ENCODE measurements at places on chromosomes 6 and 20.

- DNase-seq, result no peak
These were observed 578.3 kb downstream of the PTPRT start for GRCh38 chr20:42611423-42611822.

- no peak for DNase-seq
These were observed 58.3 kb downstream of the LAMP5 start for GRCh38 chr20:9572670-9573069.

GRCh38 chr6:44255871-44256774 is 1.2 kb downstream of the SLC35B2 start:
- DNase-seq, result no peak

- no peak for DNase-seq
These were observed 12.4 kb downstream of the ADGRF5 start for GRCh38 chr6:46909371-46909770.

DNA sequence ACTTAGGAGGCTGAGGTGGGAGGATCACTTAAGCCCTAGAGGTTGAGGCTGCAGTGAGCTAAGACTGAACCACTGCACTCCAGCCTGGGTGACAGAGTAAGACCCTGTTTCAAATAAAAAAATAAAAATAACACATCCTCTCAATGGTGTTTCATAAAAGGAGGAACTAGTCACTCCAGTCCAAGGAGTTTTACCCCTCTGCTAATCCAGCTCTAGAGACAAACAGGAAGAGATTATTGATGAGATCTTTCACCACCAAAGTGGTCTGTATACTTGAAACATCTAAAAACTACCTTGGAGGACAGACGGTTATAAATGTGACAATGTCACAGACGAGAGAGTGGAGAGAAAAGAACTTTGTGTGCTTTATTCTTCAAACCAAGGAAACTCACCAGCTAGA is 58.2 kb downstream of the PIGU start:
- DNase-seq, result no peak

DNA sequence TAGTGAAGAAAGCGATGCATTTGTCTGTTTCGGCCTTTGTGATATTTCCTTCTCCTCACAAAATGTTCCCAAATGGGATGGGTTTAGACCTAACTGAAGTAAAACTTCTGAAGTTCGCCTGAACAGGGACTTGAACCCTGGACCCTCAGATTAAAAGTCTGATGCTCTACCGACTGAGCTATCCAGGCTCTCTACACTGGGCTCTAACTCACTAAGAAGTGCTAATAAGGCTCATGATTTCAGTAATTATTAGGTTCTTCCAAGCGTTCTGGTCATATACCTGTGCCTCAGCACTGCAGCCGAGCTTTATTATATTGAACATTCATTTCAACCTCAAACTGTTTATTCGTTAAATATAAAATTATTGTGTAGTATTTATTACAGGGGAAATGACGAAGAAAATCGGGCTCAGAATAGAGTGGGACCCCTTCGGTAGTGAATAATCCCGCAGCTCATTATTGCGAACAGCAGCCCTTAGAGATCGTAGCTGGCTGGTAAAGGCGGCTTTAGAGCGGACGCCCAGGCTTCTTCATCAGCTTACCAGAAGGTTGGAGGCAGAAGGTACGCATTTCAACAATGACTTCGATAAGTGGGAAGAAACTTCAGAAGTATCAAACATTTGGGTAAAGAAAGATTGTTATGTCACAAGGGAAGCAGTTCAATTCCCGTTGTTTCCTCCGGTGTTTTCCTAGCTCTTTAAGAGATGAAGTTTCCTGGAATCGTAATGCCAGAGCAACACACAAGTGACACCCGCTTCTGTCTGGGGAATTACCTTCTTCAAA is 119.0 kb upstream of the ZNF184 start:
- DNase-seq, result peak; percentile 38

DNA sequence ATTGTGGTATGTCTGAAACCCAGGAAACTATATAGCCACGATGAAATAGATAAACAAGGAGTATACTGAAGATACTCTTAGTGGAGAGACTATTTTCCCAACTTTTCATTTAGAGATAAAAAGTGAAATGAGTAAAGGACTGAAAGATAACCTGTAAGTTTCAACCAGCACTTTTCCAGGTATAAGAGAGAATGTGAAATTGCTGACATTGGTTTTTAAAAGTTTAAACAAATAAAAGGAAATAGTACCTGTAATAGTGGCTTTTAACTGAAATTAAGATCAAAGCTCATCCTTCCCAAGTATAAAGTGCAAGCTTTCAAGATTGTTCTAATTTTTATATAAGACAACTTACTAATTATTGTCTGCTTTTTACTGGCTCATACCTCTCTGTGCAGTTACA is 130.2 kb upstream of the CCN2 start:
- no peak for DNase-seq

GRCh38 chr6:165662749-165663376 is at the start of gene PDE10A:
TSS of gene PDE10A (minus strand) at chr6:165663241. CDS start at chr6:165662811, 430 bp downstream.
- DNase-seq, result peak; percentile 59

GRCh38 chr6:158018851-158019361 is 37.2 kb downstream of the SYNJ2 start:
- DNase-seq, result no peak

DNA sequence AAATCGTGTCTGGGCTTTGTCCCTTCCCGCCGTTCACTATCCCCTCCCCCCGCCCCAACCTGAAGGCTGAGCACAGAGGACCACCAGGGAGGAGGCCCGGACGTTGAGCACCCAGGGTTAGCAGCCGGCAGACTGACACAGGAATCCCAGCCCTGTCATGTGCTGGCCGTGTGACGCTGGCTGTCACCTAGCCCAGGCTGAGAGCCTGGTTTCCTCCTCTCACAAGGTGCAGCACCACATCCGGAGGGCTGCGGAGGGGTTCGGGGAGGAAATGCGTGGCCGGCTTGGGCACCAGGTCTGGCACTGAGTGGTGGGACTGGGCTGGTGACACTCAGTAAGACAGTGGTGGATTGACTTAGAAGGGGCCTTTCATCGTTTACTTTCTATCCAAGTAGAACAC is 4.6 kb upstream of the LSM14B start:
- peak; percentile 35 for DNase-seq

DNA sequence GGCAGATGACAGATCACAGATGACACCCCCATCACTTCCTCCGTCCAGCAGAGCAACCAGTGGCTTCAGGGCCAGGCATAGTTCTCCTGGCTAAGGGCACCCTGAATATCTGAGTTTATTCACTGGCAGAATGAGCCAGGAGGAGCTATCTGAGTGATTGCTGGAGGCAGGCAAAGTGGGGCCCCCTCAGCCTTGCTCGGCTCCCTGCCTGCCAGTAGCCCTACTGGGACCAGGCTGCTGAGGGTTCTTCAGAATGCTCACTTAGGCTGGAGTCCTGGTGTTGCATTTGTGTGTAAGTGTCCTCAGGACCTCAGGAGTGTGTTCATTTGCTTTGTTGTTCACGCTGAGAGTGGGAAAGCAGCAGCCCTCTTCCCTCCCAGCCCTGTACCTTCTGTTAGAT is 31.2 kb downstream of the CHMP4B start:
- no peak for DNase-seq

- peak; percentile 2 for DNase-seq
These were observed 41.6 kb upstream of the LYRM2 start for GRCh38 chr6:89680150-89680549.

- no peak for DNase-seq
These were observed 441.7 kb upstream of the JARID2 start for GRCh38 chr6:14804001-14804784.

DNA sequence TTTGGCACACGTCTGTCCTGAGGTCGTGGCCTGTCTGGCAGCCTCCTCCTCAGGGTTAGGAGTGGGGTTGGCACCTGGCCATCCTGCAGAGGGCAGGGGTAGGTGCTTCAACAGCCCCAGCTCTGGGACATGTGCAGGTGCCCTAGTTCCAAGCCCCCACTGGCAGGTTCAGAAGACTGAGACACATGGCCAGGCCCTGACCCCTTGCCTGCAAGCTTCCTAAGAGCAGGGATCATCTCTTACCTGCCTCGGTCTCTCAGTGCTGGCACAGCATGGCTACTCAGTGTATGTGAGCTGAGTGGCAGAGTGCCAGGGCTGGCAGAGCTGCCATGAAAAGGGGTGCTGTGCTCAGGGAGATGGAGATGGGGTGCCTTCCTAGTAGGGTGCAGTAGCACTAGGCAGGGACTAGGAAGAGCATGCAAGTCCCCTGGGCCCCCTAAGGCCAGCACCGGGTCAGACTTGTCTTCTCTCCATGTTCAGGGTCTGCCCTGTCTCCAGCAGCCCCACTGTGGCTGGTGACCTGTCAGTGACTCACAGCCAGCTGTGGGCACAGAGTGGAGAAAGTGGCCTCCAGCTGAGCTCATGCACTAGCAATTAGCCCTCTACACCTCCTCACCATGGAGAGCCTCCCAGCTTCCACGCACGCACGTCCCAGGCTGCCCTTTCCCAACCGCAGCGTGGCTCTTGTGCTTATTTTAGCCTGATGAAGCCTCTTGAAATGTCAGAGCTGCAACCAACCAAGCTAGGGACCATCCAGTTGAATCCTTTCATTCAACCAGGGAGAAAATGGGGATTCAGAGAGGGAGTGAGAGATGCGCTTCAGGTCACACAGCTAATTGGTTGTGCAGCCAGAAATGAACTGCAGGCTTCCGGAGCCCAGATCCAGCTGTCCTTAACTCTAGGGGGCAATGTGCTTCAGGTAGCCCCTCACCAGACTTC is 116.6 kb downstream of the MRPL14 start:
- peak; percentile 57 for DNase-seq

GRCh38 chr6:27053738-27054137 is 193.8 kb upstream of the PRSS16 start:
- peak; percentile 19 for DNase-seq

DNA sequence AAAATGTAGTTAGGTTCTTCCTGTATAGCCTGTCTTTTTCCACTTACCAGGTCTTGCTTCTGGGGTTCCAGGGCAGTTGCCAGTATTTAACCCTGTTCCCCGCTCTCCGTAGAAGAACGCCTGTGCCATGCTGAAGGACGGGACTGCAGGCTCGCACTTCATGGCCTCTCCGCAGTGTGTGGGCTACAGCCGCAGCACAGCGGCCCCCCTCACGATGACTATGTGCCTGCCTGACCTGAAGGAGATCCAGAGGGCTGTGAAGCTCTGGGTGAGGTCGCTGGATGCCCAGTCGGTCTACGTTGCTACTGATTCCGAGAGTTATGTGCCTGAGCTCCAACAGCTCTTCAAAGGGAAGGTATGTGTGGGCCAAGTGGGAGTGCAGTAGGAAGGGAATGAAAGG is 23.0 kb downstream of the POFUT1 start:
- no peak for DNase-seq

DNA sequence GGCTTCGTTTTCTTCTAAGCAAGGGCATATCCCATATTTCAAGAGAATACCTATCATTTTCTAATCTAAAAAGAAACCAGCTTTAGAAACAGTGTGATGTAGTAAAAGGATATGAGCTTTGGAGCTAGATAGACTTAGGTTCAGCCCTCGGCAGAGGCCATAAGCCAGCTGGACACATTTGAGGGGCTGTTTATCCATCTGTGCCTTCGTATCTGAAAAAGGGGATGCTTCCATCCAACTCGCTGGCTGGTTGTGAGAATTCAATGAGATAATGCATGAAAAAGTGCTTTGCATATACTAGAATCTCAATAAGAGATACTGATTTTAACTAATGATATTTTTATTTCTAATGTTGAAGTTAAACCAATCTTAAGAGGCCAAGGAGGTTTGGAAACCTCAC is 58.0 kb downstream of the PRL start:
- DNase-seq, result no peak

GRCh38 chr6:154615483-154616025 is 105.1 kb upstream of the CNKSR3 start:
- DNase-seq, result peak; percentile 99

- no peak for DNase-seq
These were observed 285.4 kb upstream of the CHD6 start for GRCh38 chr20:41903586-41903985.

DNA sequence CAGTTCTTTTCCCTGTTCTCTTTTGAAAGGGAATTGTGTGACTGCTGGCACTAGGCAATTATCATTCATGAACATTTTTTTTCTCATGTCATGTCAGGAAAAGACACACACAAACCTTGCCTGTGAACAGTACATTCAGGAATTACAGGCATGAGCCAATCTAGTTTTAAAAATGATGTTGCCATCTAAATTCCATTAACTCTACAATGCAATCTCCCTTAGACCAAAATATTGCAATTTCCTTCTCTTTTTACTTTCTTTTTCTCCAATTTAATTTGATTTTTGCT is 127.5 kb upstream of the STMND1 start:
- DNase-seq, result no peak

GRCh38 chr20:5096463-5096862 is 23.3 kb downstream of the PCNA start:
- DNase-seq, result no peak

- DNase-seq, result peak; percentile 87
These were observed 586.3 kb downstream of the HTR1B start for GRCh38 chr6:76876922-76877553.

GRCh38 chr20:35254448-35254999 is 23.4 kb downstream of the MMP24OS start:
- DNase-seq, result no peak

DNA sequence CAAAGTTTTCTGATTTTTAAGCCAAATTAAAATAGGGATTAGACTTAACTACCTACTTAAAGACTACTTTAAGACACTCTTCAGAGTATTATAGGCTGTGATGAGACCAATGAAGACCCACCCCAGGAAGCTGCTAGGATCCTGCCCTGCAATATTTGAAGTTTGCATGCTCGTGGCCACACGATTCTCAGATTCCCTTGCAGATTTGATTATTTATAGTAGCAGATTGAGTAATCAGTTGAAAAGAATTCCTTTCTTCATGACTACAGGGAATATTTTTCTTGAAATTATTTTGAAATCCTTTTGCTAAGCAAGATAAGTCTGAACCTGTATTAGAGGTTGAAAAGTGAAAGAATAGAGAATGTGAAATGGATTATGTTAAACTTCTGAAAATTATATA is 122.3 kb downstream of the B3GAT2 start:
- DNase-seq, result no peak

DNA sequence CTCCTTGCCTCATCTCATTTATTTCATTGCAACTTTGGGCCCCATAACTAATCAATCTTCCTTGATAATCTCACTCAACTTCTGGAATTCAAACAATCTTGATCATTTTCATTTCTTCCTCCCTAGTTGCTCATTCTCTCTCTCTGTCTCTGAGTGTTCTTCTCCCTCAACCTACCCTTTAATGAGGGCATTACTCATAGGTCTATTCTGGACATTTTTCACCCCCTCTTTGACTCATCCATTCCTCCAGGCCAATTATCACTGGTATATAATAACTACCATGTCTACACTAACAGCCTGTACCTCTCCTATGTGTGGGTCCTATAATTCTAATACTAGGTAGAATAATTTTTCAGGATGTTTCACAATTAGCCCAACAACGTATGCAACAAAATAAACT is 78.8 kb downstream of the COL21A1 start:
- no peak for DNase-seq
